ENCODE measurements at places on chromosomes 3 and 15.

- no peak for DNase-seq
These were observed 422.8 kb upstream of the TBL1XR1 start for GRCh38 chr3:177620073-177620472.

GRCh38 chr3:173617490-173617889 is 219.9 kb downstream of the NLGN1 start:
- no peak for DNase-seq

- DNase-seq: no peak
These were observed 57.6 kb downstream of the FRMD4B start for GRCh38 chr3:69328103-69328962.

DNA sequence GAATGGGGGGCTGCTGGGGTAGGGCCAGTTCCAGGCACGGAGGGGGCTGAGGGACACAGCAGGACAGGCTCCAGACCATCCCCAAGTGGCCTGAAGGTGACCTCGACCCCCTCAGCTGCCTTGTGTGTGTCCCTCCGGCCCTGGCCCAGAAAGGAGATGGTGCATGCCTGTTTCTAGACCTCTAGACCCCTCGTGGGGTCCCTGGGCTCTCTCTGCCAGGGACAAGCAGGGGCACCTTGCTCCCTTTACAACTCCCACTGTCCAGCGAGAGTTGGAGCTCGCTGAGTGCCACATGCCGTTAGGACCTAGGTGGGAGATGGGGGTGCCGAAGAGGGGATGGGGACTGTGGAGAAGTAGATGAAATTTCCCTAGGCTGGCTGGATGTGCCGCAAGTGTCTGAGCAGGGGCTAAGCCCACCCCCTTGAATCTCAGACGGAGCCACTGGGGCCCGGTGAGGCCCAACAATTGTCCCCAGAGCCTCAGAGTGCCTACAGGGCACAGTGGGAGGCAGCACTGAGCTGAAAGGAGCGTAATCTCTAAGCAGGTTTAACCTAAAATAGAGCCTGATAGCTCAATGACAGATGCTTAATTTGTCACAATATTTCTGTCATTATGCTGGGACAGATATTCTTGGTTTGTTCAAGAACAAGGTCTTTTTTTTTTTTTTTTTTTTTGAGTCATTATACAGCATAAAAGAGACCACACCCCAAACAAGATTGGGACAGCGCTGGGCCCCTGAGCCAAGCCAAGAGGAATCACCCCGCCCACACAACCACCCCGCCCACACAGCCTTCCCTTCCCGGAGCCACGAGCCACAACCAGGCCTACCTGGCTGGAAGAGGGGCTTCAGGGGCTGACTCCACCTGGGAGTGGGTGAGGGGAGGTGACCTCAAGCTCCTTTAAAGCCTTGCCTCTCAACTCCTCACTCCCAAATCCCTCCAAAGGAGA is 23.6 kb upstream of the KLF13 start:
- peak; percentile 38 for DNase-seq

DNA sequence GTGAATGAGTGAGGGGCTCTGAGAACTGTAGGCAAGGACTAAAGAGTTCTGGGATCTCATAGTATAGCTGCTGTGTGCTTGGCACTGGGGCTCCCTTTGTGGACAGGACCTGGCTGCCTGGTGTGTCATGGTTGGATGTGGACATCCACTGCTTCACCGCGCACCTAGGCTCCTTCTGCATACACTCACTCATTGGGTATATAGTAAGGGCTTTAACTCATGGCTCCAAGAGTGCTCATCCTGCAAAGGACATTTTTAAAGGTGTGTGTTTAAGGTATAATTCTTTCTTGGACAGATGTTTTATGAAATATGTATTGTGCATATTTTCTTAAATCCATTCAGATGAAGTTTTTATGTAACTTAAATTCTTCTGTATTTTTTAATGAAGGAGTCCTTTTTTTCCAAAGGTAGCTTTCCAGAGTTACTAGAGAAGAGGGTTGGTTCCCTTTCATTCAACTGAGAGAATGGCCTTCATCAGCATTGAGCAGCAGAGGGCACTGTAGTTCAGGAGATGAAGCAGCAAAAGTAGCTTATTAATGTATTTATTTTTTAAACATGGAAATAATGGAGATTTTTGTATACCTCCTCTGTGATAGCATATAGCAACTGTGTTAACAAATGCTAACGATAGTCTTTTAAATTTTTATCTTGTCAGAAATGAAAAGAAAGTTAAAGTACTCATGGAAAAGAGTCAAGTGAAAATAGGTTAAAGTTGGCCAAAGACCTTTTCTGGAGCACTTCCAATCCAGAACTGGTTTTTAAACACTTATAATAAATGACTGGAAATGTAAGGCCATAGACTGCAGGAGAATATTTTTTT is 25.2 kb downstream of the OXNAD1 start:
- peak; percentile 43 for DNase-seq

DNA sequence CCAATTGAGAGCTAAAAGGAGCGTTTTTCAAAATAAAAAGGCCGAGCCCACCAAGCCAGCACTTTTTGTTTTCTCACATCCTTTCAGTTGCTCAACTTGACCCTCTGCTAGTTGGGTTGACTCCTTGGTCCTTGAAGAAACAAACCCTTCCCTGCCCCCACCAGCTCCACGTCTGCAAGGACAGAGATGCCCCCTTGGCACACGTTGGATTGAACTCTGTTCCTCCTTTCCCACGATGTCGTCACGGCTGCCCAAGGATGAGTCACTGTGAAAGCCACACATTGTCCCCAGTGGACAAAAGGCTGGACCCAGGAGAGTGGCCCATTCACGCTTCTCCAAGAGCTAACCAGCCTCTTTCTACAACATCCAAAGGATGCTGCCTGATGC is 43.0 kb upstream of the SPATA12 start:
- DNase-seq: no peak

GRCh38 chr3:79253704-79254103 is 514.1 kb downstream of the ROBO1 start:
- DNase-seq: no peak

- no peak for DNase-seq
These were observed 495.5 kb downstream of the NLGN1 start for GRCh38 chr3:173893066-173893465.

DNA sequence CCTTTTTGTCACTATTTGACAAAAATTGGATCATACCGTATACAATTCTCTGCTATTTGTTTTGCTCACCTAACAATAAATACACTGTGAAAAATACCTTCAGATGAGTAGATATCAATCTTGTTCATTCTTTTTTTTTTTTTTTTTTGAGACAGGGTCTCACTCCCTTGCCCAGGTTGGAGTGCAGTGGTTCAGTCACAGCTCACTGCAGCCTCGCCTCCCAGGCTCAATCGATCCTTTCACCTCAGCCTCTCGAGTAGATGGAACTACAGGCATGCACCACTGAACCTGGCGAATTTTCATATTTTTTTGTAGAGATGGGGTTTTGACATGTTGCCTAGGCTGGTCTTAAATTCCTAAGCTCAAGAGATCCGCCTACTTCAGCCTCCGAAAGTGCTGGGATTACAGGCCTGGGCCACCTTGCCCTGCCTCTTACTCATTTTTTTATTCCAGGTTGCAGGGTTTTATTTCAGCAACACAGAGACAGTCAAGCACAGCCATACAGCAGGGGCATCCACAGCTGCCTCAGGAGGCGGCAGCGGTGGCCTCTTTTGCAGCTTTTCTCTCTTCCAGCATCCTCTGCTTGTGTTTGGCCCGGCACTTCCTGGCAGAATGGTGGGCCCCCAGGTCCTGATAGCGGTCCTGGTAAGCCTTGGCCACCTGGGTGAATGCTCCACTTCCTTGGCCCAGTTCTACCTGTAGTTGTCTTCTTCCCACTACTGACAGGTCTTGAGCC is 51.2 kb upstream of the CGNL1 start:
- no peak for DNase-seq
